ENCODE measurements at places on chromosomes 2 and 18.

GRCh38 chr2:21155365-21156136 lies 31.8 kb downstream of the TDRD15 start:
- DNase-seq = no peak

GRCh38 chr18:27605107-27605834 lies 420.2 kb upstream of the CHST9 start:
- DNase-seq = peak; percentile 36

DNA sequence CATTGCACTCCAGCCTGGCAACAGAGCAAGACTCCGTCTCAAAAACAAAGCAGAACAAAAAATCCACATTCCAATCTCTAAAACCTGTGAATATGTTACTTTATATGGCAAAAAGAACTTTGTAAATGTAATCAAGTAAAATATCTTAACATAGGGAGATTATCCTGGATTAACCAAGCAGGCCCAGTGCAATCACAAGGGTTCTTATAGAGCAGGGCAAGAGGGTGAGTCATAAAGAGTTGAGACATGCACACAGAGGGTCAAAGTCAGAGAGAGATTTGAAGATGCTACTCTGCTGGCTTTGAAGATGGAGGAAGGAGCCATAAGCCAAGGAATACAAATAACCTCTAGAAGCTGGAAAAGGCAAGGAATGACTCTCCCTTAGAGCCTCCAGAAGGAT lies 60.9 kb upstream of the SLC9A2 start:
- DNase-seq = no peak

DNA sequence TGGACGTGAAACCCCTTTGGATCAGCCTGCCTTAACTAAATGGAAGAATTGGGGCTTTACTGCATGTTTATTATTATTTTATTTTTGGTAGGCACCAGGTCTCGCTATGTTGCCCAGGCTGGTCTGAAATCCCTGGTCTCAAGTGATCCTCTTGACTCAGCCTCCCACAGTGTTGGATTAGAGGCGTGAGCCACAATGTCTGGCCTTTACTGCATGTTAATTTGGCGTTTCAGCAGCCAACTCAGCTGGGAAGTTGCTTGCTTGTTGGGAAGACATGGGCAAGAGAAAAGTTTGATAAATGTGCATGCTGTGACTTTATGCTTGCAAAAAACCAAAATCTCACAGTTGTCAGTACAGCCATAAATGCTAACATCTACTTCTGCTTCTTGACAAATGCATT lies 105.1 kb downstream of the FMNL2 start:
- DNase-seq = no peak

- DNase-seq = no peak
Measured at GRCh38 chr2:120367649-120368048, 21.7 kb downstream of the INHBB start.

GRCh38 chr2:86617153-86617552 lies 6.5 kb downstream of the RNF103 start:
- no peak for DNase-seq
